AG08396 (cell line): ENCODE measurements at places on chromosomes 2 and 18.

DNA sequence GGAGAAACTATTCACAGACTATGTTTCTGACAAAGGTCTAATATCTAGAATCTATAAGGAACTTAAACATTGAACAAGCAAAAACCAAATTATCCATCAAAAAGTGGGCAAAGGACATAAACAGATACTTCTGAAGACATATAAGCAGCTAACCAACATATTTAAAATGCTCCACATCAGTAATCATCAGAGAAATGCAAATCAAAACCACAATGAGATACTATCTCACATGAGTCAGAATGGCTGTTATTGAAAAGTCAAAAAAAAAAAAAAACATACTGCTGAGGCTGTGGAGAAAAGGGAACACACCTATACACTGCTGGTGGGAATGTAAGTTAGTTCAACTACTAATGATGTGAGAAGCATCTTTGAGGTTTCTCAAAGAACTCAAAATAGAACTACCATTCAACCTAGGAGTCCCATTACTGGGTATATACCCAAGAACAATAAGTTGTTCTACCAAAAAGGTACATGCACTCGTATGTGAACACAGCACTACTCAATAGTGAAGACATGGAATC, 220.4 kb upstream of the TFPI start:
- DNase-seq, result no peak

GRCh38 chr2:189492451-189492850, 51.2 kb downstream of the WDR75 start:
- peak; percentile 32 for DNase-seq

GRCh38 chr2:119248311-119248710, 24.7 kb downstream of the STEAP3 start:
- DNase-seq, result peak; percentile 78

DNA sequence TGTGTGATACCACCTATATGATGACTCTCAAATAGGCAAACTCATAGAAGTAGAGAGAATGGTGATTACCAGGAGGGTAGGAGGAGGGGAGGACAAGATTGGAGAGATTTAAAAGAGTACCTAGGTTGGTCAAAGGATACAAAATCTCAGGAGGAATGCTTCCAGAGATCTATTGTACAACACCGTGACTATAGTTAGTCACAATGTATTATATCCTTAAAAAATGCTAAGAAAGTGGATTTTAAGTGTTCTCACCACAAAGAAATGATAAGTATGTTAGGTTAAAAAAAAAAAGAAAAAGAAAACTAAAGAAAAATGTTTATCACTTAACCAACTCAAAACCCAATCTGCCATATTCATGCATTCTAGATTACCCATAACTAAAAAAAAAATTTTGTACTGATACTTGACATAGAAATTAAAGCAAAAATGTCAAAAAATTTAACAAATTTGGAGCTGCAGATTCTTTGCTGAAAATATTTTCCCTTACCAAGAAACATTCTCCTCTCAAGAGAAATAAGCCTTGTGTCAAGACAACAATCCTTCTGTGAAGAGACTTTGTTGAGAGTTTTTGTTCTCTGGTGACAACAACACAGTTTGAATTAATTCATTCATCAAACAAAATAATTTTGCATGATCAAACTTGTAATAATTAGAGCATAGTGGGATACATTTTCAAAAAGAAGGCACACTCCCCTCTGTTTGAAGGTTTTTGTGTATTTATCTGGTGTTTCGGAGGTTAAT, 213.1 kb downstream of the DNER start:
- DNase-seq, result no peak

DNA sequence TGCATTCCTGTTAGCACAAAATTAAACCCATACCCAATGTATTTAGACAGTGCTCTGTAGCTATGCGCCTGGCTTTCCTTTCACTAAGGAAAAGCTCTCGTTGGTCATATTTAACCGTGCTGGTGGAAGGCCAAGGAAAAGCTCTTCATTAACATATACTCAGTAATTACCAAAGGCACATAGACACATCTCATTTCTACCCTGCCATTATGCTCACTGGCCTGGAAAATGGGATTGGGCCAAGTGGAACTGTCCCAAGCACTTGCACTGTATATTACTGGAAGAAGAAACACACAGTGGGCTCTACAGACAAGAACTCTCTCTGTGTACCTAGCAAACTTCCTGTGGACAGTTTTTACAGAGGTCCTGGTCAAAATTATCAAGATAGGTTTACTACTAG, 274.4 kb downstream of the ERBB4 start:
- no peak for DNase-seq

- DNase-seq, result no peak
These were observed 2015.7 kb upstream of the LRRTM1 start for GRCh38 chr2:82320296-82320695.

- DNase-seq, result no peak
These were observed 26.8 kb downstream of the SH3RF3 start for GRCh38 chr2:109155553-109156451.

DNA sequence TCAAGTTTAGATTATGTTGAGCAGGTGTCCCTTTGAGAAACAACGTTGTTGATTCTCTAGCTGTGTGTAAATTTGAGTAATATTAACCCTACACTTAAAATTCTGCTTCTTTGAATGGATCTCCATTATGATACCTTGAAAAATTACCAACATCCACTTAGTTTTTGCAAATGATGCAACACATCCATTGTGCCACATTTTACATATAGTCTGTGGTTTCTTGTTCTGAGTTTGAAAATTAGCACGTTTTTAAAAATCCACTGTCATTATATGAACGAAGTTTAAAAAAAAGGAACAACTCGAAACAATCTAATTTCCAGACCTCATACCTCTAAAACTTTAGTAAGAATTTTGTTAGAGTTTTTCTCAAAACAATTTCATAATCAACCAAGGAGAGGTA, 37.7 kb downstream of the PIK3C3 start:
- DNase-seq, result no peak

GRCh38 chr2:155574941-155575340, 757.6 kb downstream of the NR4A2 start:
- no peak for DNase-seq

- peak; percentile 75 for DNase-seq
These were observed 91.2 kb downstream of the NEDD4L start for GRCh38 chr18:58135183-58135641.

- DNase-seq, result no peak
These were observed 352.7 kb upstream of the SLC39A10 start for GRCh38 chr2:195304310-195304709.

GRCh38 chr2:233145726-233146125, 85.6 kb downstream of the INPP5D start:
- no peak for DNase-seq

GRCh38 chr2:174325373-174326160, 9.2 kb upstream of the SP9 start:
- DNase-seq, result no peak

DNA sequence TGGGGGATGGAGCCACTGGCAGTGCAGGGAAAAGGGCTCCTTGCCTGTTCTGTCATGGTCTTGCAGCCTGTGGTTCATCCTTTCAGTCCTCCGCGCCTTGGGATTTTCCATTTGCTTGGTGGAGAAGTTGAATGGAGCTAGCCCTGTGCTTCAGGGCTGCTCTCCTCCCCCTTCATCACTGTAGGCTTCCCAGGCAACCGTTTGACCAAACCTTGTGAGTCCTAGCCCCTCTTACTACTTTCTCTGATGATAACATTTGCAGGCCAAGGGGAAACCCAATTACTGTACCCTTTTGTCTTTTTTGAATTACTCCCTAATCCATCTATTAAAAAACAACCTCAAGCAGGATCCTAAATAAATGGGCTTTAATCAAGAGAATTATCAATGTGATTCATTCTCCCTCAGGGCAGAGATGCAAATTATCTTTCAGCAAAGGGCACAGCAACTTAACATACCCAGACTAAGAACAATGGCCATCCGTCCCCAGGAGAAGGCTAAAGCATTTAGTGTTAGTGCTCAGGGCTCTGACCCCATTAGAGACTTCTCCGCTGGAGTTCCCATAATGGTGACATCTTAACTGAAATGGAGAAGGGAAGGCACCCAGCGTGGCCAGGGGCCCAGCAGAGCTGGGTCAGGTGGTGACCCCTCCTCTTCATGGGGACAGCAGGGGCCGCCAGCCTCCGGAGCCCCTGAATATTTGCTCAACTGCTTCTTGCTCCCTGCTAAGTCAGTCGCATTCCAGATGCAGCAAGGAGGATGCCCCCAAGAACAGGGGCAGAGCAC, 40.7 kb downstream of the RHOB start:
- no peak for DNase-seq

GRCh38 chr2:22626621-22627020, 758.4 kb upstream of the KLHL29 start:
- DNase-seq, result no peak
